SK-N-SH (cell line): ENCODE measurements at places on chromosomes 11 and 22. TPM values are rescaled to one million over a fixed set of nuclear protein-coding genes. Genes with fewer than 3 reads are reported as not detected.
A peak's percentile ranks its signal among the peaks of the same experiment; 100 is the strongest.

The RIC8A gene
- 115 and 127 TPM in 2 replicates for polyA plus RNA-seq

GRCh38 chr11:123301696-123302400, 106.8 kb upstream of the CLMP start:
- H3K4me3 ChIP-seq, result peak overlapping the region; percentile 3; the same call in 1 of the 2 replicates
- DNase-seq, result peak; percentile 94
- no peaks in the 10 kb centered on the region for H3K27me3 ChIP-seq
- H3K36me3 ChIP-seq, result no peaks in the 10 kb centered on the region

DNA sequence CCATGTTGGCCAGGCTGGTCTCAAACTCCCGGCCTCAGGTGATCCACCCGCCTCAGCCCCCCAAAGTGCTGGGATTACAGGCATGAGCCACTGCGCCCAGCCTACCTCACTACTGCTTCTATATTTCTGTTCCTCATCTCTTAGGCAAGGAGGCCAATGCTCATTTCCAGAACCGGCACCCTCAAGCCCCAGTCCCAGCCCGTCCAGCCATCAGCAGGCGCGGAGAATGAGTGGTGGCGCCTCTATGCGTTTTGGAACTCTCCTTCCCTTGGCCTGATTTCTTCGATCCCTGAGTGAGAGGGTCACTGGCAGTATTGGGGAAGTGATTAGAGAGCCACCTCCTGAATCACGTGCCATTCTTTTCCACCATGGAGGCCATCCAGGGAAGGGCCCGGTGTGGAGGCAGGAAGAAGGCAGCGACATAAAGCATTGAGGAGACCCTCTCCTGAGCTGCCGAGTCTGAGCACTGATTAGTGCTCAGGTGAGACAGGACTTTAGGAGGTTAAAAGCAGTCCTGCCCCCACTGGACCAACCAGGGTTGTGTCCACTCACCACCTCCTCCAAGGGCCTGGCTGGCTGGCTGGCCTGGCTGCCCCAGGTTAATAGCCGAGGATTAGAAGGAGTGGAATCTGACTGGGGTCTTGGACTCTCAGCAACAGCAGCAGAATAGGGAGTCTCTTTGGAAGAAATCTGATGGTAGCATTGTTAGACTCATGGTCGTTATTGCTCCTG, 8.7 kb downstream of the GRIK4 start:
- no peaks in the 10 kb centered on the region for H3K36me3 ChIP-seq
- H3K27ac ChIP-seq, result no peak overlapping the region
- no peaks in the 10 kb centered on the region for H3K4me1 ChIP-seq
- DNase-seq, result no peak
- H3K27me3 ChIP-seq, result no peaks in the 10 kb centered on the region
- no peak overlapping the region for H3K4me3 ChIP-seq

DNA sequence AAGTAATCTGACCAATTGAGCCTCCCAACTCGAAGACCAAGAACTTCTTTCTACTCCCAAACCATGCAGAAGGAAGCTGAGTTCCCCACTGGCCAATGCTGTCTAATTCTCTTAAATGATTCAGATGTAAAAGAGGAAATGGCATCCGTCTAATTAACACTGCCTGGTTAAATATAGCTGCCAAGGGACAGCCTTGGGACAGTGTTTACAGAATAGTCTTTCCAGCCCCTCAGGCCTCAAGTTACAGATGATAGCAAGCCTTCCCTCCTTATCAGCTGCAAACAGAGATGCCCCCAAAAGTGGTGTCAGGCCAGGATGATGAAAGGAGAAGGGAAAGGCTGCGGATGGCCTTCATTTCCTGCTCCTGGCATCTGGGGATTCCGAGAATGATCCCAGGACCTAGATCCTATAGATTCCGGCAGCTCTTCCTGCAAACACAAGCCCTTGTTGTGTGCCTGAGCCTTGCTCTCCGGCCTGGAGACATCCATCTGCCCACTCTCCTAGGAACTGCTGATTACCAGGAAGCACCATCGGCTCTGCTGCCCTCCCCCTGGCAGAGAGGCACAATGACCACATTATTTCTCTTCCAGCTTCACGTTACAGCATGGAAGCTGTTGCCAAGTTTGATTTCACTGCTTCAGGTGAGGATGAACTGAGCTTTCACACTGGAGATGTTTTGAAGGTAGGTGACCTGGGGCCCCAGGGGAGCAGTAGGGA, 13.5 kb upstream of the TMA7B start:
- no peaks in the 10 kb centered on the region for H3K27me3 ChIP-seq
- peak overlapping the region; percentile 28 for H3K27ac ChIP-seq
- H3K4me1 ChIP-seq, result peaks cover 6% of the 10 kb centered on the region; the same call in 1 of the 2 replicates
- no peak overlapping the region for H3K4me3 ChIP-seq
- peak; percentile 33 for DNase-seq
- no peaks in the 10 kb centered on the region for H3K36me3 ChIP-seq

The TYR gene
- not detected in 2 replicates for polyA plus RNA-seq

GRCh38 chr22:50202130-50202666, 1.4 kb downstream of the SELENOO start:
- no peaks in the 10 kb centered on the region for H3K27me3 ChIP-seq
- H3K4me3 ChIP-seq, result peak overlapping the region; percentile 84
- no peaks in the 10 kb centered on the region for H3K4me1 ChIP-seq
- no peak overlapping the region for H3K27ac ChIP-seq

The SEC14L3 gene
- not detected in 2 replicates for polyA plus RNA-seq

The OR51I1 gene
- polyA plus RNA-seq, result 0.08 TPM in 1 of 2 replicates, not detected in the other

- H3K27me3 ChIP-seq, result no peaks in the 10 kb centered on the region
- no peak overlapping the region for H3K4me3 ChIP-seq
- no peak for DNase-seq
- no peaks in the 10 kb centered on the region; the same call in 1 of the 2 replicates for H3K4me1 ChIP-seq
Measured at GRCh38 chr11:128757235-128757711, 63.4 kb downstream of the FLI1 start.
